Anterior cingulate cortex (tissue), 58 donors: ENCODE measurements at places on chromosomes 11 and 22.
A peak's percentile ranks its signal among the peaks of the same experiment; 100 is the strongest.

DNA sequence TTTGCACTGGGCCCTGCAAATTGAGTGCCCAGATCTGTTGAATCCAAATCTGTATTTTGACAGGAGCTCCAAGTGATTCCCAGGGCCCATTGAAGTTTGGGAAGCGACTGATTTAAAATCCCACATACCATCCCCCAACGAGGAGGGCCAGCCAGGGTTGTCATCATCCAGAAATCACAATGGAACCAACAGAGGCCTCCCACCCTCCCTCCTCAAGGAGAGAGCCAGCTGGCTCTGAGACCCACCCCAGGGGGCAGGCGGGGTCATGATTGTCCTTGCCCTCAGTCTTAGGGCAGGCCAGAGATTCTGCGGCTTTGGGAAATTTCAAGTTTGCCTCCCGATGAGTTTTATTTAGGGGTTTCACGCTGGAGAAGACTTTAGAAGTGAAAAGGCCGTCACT, 358.2 kb downstream of the MN1 start:
- DNase-seq = no peak

DNA sequence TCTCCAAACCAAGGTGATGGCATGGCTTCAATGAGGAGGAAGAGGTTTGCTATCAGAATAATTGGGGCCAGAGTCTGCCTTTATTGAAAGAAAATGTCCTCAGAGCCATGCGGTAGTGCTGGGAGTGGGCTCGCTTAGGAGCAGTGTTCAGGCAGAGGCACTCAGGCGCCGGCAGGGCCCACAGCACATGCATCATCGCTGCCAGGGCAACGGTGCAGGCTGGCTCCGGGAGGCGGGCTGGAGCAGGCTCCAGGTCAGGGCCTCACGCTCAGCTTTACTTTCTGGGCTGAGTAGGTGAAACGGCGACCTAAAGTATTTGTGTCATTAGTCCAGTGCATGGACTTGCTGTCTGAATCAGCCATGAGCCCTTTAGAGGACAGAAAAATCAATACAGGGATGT, 169.9 kb upstream of the CCDC90B start:
- DNase-seq = no peak

DNA sequence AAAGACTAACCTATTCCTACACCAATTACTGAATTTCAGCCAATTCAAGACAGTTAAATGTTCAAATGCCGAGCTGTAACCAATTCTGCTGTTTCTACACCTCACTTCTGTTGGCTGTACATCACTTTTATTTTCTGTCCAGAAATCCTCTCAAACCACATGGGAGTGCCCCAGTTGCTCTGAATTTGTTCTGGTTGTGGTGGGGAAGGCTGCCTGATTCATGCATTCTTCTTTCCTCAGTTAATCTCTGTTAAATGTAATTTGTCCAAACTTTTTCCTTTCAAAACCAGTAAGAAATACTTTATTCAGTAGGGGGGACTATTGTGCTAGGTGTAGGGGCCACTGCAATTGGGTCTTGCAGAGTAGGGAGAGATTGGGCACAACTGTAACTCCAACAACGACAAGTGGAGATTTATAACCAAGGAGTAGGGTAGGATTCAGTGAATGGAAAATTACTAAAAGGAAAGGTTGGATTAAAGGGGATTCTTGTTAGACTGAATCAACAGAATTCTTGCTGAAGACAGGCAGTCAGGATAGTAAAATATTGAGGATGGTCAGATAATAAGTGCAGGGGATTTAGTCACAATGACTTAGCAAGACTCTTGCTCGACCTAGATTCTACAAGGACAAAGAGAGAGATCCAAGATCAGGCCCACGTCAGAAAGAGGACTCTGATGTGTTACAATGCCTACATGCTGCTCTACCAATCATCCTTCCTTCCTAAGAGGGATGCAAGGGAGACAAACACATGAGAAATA, 593.5 kb upstream of the FAT3 start:
- no peak for DNase-seq

DNA sequence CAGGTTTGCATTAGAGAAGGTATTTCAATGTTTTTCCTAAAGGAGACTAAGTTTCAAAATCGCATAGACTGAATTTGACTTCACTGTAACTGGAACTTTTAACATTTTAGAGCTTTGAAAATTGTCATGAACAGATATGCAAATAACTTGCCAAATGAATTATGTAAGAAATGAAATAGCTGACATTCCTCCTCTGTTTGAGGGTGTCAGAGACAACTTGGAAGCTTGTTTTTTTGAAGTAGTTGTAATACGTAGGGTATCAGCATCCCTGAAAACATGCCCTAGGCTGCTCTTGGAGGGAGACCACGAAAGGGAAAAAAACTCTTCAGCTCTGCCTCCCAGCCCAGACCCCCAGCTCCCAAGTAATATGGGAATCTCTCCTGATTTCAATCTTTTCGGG, 41.3 kb upstream of the CCDC179 start:
- no peak for DNase-seq

GRCh38 chr11:118914987-118915386, 10.7 kb downstream of the BCL9L start:
- DNase-seq = no peak

DNA sequence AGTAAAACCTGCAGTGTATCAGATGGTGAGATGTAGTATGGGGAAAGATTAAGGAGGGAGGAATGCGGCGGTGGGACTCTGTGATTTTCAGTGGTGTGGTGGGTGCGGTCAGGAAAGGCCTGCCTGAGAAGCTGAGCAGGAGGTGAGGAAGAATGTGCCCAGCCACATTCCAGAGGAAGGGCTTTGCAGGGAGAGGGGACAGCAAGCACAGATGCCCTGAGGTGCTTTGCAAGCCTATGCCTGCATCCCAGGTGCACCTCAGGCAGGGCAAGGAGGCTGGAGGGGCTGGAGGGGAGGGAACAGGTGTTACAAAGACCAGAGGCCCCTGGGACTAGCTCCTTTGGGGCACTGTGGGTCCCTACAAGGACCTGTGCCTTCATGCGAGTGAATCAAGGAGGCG, 42.1 kb downstream of the MYO7A start:
- no peak for DNase-seq

DNA sequence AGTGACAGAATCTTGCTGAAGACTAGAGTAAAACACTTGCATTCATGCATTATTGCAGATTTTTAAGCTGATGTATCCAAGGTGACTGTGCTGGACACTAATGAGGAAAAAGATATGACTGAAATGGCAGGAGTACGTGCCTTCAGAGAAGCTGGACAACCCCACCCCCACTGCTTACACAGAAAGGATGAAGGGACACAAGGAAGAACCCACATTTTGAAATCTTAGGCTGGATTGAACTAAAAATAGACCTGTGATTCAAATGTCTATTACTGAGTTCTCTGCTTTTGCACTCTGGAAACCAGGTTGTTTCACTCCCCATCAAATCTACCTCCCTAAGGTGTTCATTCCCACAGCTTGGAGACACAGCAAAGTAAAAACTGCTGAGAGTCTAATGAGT, 117.1 kb downstream of the KCNC1 start:
- no peak for DNase-seq

GRCh38 chr11:120305286-120305685, 19.8 kb upstream of the TLCD5 start:
- no peak for DNase-seq

DNA sequence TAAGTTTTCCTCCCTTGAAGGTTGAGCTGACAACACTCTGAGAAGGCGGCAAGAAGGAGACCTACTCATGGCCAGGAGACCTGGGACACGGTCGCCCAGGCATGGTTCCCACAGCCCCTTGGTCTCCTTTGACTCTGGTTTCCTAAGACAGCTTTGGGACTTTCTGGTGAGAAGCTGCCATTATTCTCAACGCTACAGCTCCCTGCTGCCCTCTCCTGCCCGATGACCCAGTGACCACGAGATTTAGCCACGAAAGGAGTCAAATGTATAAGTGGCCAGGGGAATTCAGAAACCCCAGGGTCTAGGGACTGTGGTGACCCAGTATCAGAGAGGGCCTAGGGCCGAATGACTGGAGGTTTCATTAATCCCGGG, 699 bp upstream of the SDF2L1 start:
- no peak for DNase-seq

GRCh38 chr11:91904792-91905785, 319.5 kb upstream of the FAT3 start:
- DNase-seq = no peak

GRCh38 chr22:39152511-39153219, at the start of gene CBX7:
Gene CBX7 (minus strand): TSS chr22:39152680. CDS start chr22:39152444, 236 bp downstream.
- peak; percentile 94 for DNase-seq

DNA sequence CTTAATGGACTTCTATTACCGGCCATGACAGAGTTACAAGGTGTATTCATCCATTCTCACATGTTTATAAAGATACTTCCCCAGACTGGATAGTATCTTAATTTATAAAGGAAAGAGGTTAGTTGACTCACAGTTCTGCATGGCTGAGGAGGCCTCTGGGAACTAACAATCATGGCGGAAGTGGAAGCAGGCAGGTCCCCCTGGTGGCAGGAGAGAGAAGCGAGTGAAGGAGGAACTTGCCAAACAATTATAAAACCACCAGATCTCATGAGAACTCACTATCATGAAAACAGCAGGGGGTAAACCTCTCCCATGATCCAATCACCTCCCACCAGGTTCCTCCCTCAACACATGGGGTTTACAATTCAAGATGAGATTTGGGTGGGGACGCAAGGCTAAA, 170.0 kb upstream of the PDGFD start:
- no peak for DNase-seq

DNA sequence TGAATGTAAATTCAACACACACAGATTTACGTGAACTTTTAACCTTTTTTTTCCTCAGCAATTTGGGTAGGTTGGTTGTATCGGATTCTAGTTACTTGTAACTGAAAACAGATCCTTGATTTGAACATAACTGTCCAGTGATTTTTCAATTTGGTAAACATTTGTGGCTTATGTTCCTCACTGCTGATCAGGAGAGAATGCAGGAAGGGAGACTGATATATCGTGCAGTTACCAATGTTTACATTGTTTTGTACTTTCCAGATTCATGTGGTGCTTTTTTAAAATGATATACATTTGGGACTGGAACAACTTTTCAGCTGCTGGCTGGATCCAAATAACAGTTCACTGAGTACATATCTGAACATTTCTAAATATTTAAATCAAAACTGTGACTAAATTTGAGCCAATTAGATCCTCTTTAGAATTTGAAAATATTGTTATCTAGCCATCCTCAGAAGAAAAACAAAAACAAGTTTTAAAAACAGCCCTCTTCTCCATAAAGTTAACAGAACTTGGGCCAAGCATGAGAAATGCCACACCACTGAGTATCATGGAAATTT, 84.3 kb upstream of the MTMR2 start:
- DNase-seq = no peak

DNA sequence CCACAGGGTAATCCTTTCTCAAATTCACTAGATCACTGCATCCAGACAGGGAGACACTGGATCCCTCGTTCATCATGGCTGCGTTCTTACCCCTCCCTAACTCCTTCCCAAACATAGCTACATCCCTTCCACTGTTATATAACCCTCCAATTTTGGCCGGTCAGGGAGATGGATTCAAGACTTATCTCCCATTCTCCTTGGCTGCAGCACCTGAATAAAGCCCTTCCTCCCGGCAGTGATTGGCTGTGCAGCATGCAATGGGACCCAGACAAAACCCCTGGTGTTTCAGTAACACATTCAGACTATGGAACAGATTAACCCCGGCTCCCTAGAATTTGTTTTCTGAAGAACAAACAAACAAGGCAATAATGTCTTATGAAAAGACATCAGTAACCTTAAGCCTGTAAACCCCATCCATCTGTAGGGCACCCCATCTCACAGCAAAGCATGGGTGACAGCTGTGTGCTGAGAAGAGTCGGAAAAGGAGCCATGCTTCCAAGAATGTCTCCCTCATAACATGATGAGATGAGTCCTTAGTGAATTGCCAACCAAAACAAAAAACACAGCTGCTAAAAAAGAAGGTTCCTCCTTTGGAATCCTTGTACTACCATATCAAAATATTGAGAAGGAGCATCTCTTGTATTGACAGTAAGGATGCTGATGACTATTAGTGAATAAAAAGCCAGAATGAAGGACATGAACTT, 5.0 kb downstream of the MIF start:
- no peak for DNase-seq

DNA sequence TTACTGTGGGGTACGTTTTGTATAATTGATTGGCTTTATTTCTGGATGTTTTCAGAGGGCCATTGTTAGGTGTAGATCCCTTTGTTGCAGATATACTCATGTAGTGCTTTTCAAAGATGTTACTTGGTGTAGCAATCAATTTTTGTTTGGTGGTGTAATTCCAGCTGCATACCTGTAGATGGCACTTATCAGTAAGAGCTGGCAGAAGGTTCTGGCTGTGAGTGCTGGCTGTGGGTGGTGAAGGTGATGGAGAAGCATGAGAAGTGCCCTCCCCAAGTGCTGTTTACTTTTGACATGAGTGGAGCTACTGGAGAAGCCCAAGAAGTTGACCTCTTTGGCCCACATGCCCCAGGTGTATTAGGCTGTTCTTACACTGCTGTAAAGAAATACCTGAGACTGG, 1074.9 kb downstream of the FAM181B start:
- DNase-seq = no peak

- no peak for DNase-seq
Observed at GRCh38 chr22:22813126-22814075, 74.2 kb upstream of the IGLL5 start.

DNA sequence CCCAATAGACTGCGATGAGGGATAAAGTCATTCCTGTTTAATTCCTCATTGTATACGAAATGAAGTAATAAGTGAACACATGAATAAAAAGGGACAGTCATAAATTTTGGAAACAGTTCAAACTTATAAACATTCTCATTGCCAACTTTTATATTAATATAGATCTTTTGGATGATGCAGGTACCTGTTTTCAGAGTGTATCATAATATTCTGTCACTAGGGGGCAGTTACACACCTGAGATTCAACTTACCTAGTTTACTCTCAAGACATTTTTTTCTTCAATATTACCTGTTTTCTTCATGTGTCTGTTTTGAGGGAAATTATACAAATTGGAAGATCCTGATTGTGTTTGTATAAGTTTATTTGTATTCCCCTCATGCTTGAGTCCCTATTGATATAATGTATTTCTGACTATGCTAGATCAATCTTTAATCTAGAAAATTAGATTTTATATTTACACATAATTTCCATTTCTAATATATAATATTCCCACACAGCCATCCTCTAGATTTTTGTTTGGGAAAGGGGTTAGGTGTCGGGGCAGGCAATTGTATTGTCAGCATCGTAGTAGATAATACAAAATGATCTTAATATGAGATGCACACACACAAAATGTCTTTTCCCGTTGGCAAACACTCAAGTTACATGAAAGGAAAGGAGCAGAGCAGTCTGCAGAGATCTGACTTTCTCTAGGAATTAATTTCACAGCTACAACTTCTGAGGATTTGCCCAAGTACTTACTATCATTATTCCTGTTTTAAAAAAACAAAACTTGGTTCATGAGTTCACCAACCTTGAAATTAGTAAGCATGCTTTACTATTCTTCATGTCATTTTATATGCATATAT, 18.4 kb downstream of the FDX1 start:
- no peak for DNase-seq
